Activated naive CD4-positive, alpha-beta T cell treated with anti-CD3 and anti-CD28 coated beads, Interleukin-2, amount 50 U/mL, for 72 hours (primary cell): ENCODE measurements at places on chromosomes 13 and 19. TPM values are rescaled to one million over a fixed set of nuclear protein-coding genes. Genes with fewer than 3 reads are reported as not detected.

GRCh38 chr19:48695743-48696352 lies at the start of gene FUT2:
TSS of gene FUT2 (plus strand) at chr19:48695971. CDS start at chr19:48702957, 6,986 bp downstream.
- no peak for DNase-seq

DNA sequence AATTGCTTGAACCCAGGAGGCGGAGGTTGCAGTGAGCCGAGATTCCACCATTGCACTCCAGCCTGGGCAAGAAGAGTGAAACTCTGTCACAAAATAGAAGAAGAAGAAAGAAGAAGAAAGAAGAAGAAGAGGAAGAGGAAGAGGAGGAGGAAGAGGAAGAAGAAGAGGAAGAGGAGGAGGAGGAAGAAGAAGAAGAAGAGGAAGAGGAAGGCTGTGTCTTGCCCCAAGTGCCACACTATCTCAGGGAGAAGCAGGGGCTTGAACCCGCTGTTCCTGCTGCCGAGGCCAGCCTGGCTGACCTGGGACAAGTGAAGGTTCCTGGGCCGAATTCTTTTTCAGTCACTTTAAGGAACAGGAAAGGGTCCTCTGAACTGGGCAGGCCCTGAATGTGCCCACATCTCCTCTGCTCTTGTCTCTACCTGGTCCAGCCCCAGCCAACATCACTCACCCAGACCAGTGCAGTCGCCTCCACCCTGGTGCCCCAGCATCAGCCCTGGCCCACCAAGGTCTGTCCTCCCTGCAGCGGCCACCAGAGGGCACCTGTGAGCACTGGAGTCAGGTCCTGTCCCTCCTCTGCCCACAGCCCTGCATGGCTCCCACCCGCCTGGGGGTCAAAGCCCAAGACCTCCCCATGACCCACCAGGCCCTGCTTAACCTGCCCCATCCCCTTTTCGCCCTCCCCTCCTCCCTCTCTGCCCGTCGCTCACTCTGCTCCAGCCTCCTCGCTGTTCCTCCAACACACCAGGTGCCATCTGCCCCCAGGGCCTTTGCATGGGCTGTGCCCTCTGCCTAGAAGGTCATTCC lies 20.0 kb downstream of the TICAM1 start:
- DNase-seq = peak; percentile 88

- DNase-seq = no peak
These were observed 13.3 kb downstream of the CAPN12 start for GRCh38 chr19:38730731-38731589.

- DNase-seq = no peak
These were observed 78.0 kb downstream of the RAB20 start for GRCh38 chr13:110483386-110483968.

GRCh38 chr19:3505598-3506383 lies at the start of gene FZR1:
TSS of gene FZR1 (plus strand) at chr19:3506311. CDS start at chr19:3522990, 16,679 bp downstream.
- peak; percentile 100 for DNase-seq

DNA sequence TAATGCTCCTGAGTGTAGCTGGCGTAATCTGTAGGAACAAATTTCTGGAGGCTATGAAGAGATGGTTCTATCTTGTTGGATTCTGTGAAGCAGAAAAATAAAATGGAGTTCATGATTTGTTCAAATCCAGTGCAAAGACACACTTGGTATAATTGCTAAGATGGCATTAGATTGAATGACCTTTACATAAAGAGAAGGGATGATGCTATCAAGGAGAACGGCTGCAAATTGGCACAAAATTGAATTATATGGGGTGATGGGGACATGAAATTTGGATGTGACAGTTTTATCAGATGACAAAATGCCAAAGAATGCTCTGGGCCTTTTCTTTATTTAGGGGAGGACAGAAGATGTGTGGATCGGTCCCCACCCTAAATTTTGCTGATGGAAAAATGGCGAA lies 4.0 kb downstream of the METTL21C start:
- no peak for DNase-seq

DNA sequence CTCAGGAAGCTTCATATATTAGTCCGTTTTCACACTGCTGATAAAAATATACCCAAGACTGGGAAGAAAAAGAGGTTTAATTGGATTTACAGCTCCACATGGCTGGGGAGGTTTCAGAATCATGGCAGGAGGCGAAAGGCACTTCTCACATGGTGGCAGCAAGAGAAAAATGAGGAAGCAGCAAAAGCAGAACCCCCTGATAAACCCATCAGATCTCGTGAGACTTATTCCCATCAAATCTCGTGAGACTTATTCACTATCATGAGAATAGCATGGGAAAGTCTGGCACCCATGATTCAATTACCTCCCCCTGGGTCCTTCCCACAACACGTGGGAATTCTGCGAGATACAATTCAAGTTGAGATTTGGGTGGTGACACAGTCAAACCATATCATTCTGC lies 23.1 kb downstream of the FLT3 start:
- DNase-seq = no peak

DNA sequence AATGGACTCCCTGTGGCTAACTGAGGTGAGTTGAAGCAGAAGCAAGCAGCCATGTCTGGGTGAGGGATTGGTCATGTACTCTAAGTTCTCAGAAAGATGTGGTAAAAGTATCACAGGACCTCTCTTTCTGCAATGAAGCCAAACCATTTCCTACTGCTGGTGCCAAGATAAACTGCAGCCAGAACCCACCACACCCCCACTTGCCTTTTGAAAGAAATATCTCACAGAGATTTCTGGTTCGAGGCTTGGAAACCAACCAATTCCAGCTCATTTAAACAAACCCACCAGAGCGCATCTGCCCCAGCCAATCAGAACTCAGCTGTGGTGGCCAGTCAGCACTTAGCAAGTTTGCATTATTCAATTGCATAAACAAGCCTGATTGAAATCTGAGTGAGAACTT lies 204.5 kb upstream of the ATXN8OS start:
- no peak for DNase-seq

- DNase-seq = no peak
These were observed 2.8 kb upstream of the LMO7 start for GRCh38 chr13:75633285-75633684.

- DNase-seq = peak; percentile 42
These were observed 7.7 kb downstream of the TECR start for GRCh38 chr19:14536926-14537692.

DNA sequence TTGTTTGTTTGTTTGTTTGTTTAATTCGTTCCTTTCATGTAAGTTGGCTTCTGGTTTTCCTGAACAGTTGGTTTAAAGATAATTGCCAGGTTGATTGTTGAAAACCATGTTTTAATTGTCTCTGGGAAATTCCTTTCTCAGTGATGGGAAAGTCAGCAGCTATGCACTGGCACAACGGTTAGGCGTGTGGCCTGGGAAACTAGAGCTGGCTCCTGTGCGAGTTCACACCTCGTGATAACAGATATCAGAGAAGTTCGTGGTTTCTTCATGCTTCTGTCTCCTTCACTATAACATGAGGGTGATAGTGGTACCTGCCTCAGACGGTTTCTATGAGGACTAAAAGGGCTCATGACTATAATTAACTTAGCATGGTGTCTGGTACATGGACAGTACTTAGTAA lies 153.5 kb downstream of the STK24 start:
- DNase-seq = no peak

GRCh38 chr13:102233566-102234208 lies 168.2 kb downstream of the FGF14 start:
- DNase-seq = no peak

- no peak for DNase-seq
These were observed 6.8 kb downstream of the PCDH17 start for GRCh38 chr13:57638186-57638890.

GRCh38 chr13:102779436-102780159 lies 6.0 kb upstream of the TEX30 start:
- no peak for DNase-seq

DNA sequence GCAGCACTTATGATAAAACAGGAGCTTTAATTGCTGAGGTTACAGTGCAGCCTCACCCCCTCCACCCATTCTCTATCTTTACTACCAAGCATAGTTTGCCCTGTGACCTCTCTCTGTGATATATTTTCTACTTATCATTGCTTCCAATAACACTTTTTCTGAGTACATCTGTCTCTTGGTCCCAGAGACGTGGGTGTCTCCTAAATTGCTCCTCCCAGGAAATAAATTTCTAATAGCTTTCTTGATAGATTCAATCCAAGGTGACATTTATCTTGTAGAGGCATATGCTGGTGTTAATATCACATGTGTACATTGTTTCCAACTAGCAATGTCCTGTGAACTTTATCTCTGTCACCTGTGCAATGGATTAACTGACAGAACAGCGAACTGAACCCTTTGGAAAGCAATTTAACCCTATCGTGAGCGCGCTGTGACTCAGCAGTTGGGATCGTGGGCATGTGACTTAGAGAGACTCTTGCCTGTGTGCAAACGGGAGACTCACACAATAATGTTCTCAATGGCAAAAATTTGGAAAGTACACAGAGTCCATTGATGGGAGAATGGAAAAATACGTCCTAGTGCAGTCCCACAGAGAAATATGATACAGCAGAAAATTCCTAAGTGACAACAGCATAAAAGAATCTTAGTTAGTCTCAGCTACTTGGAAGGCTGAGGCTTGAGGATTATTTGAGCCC lies 7.0 kb upstream of the MAP2K2 start:
- DNase-seq = no peak

GRCh38 chr13:52847682-52848432 lies 583 bp downstream of the PCDH8 start:
- peak; percentile 7 for DNase-seq

- DNase-seq = no peak
These were observed 11.4 kb downstream of the ZNF254 start for GRCh38 chr19:24098359-24098758.

DNA sequence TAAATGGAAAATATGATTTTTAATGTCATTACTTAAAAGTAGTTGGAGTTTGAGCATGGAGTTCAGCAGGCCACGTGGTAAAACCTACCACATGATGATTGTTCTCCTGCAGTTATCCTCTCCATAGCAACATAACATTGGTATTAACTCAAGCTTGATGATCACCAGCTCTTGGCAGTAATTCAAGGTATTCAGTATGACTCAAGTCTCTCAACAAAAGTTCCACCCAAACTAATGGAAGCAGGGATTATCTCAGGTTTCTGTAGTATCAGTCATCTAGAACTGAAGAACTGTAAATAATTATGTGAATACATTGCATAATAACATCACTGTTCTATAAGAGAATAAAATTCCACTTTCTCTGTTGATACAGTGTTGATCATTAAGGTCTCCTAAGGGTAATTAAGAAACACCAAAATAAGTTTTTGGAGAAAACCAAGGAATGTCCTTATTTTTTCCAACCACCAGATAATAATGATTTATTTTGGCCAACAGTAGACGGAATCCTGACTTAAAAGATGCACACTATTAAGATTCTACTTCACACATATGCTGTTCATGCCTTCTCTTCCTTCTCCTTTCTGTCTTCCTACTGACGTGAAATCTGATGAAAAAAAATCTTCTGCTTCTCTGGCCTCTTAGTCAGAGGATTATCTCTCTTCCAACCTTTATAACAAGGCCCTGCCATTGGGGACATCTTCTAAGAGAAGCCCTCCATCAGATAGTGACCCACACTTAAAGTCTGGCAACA lies 1092.3 kb downstream of the EFNB2 start:
- no peak for DNase-seq

- no peak for DNase-seq
These were observed 265.2 kb upstream of the SGCG start for GRCh38 chr13:22915442-22916082.

DNA sequence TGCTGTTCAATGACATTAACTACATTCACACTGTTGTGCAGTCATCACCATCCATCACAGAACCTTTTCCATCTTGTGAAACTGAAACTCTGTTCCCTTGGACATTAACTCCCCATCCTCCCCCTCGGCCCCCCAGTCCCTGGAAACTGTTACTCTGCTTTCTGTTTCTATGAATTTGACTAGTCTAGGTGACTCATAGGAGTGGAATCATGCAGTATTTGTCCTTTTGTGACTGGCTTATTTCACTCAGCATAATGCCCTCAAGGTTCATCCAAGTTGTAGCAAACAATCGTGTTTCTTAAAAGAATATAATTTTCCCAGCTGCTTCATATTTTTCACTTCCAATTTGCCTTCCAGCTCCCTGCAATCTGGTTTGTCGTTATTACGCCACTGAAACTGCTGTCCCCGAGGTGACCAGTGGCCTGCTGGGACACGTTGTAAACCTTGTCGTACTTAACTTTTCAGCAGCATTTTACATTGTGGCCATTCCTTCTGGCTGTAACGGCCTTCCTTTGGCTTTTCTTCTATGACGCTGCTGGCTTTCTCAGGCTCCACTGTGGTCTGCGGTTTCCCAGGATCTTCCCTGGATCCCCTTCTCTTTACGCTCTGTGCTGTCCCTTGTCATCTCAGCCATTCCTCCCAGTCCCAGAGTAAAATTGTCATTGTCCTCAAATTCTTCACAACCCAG lies 74.0 kb downstream of the DHRS12 start:
- DNase-seq = peak; percentile 36

- no peak for DNase-seq
These were observed 14.0 kb upstream of the ZNF347 start for GRCh38 chr19:53172889-53173288.

GRCh38 chr13:110869231-110869804 lies 45.6 kb downstream of the ANKRD10 start:
- no peak for DNase-seq

DNA sequence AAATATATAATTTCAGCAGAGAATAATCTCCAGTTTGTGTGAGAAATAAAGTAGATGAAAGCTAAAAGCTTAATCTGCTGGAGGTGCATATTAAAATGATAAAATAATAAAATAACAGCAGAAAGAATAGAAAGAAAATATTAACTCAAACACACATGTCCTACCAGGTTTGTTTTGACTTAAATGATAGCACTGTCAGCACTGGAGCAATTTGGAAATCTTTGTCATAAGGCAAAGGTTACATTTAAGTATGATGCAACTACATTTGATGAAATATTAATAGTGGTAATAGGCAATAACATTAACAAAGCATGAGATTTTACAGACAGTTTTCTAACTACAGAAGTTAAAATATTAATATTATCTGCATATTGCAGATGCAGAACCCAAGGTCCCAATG lies 2380.1 kb downstream of the PCDH9 start:
- no peak for DNase-seq

DNA sequence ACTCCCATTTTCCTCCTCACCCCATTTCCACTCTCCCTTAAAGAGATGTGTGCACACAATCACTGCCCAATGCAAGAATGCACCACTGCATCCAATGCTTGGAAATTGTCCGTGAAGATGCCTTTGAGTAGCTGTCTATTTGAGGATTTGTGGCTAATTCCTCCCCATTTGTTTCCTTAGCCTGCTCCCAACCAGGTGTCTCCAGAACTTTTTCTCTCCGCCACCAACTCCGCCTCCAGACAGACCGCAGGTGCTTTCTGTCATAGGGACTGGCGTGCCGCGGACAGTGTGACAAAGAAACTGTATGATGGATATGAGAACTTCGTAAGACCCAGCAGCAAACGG lies 461 bp upstream of the TM9SF2 start:
- DNase-seq = no peak

- no peak for DNase-seq
These were observed 277.9 kb downstream of the TSHZ3 start for GRCh38 chr19:31071136-31071855.

ZNF534 gene
- total RNA-seq = not detected

TEX101 gene
- not detected for total RNA-seq

NKPD1 gene
- total RNA-seq = 0.14 TPM

TBXA2R gene
- total RNA-seq = 1.8 TPM

ZNF560 gene
- total RNA-seq = not detected

PNMA8B gene
- total RNA-seq = 0.06 TPM

REXO1 gene
- total RNA-seq = 35.5 TPM

ZNF681 gene
- total RNA-seq = 5.8 TPM

FAM124A gene
- 0.09 TPM for total RNA-seq

TUBB4A gene
- 9.4 TPM for total RNA-seq

SKA3 gene
- 29.2 TPM for total RNA-seq

IGFLR1 gene
- 245 TPM for total RNA-seq

TMIGD2 gene
- total RNA-seq = 10.7 TPM

FREM2 gene
- total RNA-seq = not detected

BABAM1 gene
- 115 TPM for total RNA-seq

TGFB1 gene
- 126 TPM for total RNA-seq

SIGLEC10 gene
- total RNA-seq = not detected

LRRC8E gene
- not detected for total RNA-seq

TRAPPC6A gene
- 27.2 TPM for total RNA-seq
